ENCODE measurements at places on chromosomes 3 and 15.

- DNase-seq, result no peak
These were observed 26.7 kb downstream of the HCN4 start for GRCh38 chr15:73341886-73342600.

- DNase-seq, result no peak
These were observed 3.6 kb upstream of the LRCH3 start for GRCh38 chr3:197787412-197787811.

GRCh38 chr3:147162743-147163142, 243.6 kb downstream of the ZIC4 start:
- no peak for DNase-seq

- DNase-seq, result no peak
These were observed 103.6 kb upstream of the ICE2 start for GRCh38 chr15:60582370-60583036.

DNA sequence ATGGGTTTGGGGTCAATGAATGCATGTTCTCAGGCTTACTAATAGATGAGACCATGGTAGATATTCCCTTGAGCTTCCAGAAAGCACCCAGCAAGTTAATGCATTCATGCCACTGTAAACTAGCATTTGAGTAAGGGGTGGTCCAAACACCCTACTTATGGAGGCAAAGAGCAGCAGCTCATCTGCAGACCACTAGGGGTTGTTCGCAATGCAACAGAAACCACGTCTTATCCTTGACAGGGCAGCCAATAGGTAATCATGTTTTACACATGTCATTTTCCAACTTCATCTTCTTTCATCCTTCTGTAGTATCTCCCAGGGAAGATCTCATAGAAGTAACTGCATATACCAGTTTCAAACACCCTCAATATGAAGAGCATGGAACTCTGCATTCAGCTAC, 330.2 kb downstream of the RORA start:
- no peak for DNase-seq
